Fibroblast of lung (primary cell): ENCODE measurements at places on chromosomes 6 and 20.

- no peak for DNase-seq
Measured at GRCh38 chr20:19074356-19074755, 138.1 kb upstream of the SLC24A3 start.

DNA sequence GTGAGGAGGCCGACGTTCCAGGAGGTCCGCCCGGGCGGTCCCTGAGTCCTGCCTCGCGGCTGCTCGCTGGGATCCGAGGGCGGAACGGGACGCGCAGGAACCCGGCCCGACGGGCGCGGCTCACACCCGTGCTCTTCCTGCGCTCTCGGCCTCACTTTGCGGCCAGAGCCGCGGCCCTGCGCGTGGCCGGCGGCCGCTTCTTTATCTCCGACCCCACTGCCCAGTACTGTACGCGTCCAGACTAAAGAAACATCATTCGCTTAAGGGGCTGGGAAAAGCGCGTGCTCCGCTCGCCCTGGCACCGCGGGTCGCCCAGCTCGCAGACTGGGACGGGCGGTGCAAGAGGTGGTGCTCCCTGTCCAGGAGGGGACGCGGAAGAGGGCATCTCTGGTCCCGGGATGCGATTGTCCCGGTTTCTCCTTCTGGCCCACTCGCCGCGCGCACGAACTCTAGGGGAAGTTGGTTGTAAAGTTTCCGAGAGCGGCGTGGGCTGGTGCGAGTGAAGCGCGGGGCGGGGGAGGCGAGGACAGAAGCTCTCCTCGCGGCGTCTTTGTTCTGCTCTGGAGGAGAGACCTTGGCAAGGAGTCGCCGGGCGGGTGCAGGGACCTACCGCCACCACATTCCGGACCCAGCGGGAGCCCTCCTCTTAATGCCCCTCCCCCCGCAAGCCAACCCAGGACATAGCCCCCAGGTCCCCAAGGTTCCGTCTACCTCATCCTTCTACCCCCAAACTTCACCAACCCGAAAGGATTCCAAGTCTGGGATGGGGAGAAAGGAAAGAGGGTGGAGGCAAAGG lies 71.0 kb downstream of the SOX4 start:
- peak; percentile 47 for DNase-seq

DNA sequence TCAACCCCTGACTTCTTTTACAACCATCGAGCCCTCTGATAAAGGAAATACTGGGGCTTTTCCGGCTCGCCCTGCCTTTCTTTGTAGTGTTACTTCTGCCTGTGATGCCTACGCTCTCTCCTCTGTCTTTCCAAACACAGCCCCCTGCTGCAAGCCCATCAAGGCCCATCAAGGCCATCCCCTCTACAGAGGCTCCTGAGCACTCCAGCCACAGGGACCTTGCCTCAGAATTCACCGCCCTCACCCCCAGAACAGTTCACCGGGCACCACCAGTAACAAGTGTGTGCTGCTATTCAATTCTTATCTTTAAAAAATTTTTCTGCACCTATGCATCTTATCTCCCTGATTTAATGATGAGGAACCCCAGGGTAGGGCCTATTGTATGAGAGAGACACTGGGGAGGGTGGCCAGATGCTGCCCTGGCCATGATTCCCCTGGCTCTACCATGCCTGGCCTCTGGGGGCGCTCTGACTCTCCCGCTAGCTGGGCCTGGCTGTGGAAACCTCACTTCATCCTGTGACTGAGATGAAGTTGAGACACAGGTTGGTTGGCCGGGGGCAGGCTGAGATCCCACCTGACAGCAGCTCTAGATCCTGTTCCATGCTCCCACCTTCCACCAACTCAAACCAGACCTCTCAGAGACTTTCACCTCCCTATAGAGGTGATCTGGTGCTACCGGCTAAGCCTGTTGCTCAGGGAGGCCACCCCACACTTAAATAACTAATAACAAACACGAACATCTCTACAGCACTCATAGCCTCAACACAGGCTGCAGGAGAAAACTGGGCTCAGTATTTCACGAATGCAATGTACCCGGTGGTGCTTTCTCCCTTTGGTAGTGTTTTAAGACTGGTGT lies 19.2 kb upstream of the GLP1R start:
- no peak for DNase-seq

GRCh38 chr6:82038631-82039030 lies 208.9 kb downstream of the IBTK start:
- no peak for DNase-seq

GRCh38 chr6:111581957-111582356 lies 23.7 kb downstream of the TRAF3IP2 start:
- DNase-seq = no peak

DNA sequence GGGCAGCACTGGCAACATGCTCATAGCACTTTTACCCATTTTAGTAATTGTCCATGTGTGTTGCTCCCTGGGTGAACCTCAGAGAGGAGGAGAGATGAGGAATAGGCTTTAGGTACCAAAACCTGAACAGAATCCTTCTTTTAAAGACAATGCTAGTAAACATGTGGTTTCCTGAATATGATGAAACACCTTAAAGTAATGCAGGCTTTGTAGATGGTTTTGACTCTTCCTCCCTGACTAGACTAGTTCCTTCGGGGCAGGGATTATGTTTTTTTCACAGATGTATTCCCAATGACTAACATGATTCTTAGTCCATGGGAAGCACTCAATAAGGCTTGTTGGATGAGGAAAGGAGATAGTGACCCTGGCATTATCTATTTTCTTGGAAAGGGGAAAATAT lies 367.6 kb upstream of the JAG1 start:
- peak; percentile 41 for DNase-seq

GRCh38 chr20:18316166-18316565 lies 27.8 kb downstream of the ZNF133 start:
- DNase-seq = no peak

DNA sequence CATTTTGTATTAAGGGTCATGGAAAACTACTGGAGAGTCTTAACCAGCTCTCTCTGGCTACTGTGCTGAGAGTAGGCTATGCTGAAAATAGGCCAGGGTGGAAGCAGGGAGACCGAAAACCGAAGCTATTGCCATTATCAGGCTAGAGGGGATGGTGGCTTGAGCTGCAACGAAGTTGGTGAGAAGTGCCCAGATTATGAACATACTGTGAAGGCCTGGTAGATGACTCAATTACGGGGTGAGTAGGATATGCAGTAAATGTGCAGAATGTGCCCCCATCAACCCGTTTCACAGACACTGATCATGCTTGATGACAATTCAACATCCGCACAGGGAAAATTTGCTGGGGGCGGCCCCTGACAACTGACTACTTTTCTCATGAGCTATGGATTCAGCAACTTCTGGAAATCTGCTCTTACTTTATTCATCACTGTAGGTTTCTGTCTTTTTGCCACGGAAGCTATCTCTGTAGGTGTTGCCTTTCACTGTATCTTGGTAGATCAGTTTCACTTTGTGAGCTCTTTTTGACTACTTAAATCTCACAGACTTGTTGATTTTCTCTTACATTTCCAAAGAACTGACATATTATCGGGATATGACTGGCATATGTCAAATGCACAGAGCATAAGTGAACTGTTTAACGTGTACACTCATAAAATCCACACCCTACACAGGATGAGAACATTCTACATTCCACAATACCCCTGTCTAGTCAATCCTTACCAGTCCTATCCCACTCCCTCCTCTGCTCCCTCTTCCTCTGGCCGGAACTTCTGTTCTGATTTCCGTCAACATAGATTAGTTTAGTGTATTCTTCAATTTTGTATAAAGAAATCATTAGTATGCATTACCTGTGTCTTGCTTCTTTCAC lies 15.5 kb upstream of the MEP1A start:
- no peak for DNase-seq

DNA sequence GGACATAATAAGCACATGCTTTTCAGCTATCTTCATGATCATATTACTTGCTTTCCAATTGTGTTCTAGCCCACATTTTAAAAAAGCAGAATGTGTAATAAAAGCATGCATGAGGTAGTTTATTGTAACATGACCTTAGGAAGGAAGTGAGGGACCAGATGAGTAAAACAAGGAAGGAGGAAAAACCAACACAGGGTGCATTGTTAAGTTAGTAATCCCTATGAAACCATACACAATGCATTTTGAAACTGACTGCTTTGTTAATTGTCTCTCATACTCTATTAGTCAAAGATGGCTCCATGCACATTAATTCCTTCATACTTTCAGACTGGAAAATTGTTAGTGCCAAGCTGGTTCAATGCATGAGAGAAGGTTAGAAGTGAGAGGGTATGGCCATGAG lies 37.7 kb upstream of the CENPW start:
- DNase-seq = peak; percentile 1

DNA sequence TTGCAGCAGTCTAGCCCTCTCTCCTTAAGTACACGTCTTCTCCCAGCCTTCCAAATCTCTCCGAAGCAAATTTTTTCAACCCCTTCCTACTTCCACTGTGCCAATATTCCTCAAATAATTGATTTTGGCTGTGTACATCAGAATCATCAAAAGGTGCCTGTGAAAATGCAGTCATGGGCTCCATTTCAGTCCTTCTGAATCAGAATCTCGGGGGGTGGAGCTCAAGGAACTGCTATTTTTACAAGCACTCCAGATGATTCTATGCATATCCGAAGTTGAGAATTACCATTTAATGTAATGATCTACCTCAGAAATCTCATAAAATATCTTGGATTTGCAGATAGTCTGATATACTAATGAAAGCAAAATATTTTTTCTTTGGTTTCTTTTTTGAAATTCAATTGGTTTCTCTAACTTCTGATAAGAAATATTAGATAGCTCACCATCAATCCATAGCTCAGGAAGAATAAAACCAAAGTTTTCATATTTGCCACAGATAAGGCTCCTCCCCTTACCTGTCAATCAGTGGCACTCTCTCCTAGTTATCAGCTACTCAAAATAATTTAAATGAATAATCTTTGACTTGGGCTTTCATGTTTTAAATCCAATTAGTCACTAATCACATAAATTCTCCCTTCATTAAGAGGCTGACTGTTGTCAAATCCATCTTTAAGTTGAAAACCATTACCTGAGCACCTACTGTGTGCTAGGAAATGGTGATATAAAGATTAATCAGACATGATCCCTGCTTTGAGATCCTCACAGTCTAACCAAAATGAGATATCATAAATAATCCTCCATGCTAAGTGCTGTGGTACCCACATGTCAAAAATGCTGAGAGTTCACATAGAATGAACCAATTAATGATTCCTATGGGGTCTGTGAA lies 36.4 kb upstream of the STXBP5 start:
- DNase-seq = peak; percentile 10

DNA sequence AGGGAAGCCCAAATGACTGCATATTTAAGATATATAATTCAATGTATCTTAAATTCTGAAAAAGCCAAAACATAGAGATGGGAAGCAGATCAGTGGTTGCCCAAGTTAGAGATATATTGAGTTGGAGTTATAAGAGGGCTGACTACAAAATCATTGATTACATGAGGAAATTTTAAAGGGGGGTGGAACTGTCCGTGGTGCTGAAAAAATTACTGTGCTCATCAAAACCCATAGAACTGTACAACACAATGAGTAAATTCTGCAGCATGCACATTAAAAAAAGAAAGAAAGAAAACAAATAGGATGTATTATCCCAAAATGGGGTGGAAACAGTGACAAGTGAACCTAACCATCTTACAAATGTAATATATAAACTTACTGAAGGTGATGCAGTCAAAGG lies 100.9 kb downstream of the FUT9 start:
- DNase-seq = no peak

DNA sequence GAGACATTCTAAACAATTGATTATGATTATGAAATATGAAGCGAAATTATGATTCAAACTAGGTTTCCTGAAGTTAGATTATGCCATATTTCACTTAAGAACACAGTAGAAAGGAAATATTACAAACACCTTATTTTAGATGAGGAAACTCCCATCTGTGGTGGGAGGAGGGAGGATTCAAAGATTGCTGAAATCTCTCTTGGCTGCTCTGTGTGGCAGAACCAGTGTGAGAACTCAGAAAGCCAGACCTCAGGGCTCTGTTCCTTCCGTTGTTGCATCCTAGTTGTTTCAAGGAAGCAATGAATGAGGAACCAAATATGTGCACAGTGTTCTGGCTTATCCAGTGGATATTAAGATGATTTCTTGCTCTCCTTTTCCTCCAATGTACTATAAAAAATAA lies 2.1 kb downstream of the TAAR5 start:
- no peak for DNase-seq

DNA sequence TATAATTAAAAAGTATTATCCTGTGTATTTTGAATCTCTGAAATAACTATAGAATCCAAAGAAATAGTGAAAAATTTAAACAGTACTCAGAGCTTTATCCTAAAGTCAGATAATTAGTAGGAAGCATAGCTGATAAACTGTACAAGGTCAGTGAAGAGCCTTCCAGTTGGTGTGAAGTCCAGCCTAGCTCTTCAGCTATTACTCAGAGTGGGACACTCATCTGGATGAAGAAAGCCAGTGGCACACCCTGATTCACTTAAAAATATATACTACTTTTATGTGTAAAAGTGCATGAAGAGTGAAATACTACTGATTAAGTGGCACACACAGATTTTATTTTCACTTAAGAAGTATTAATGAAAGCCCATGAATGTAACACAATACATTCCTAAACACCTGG lies 3.1 kb downstream of the IFNGR1 start:
- DNase-seq = no peak

GRCh38 chr6:124517339-124517738 lies 444.9 kb upstream of the RNF217 start:
- no peak for DNase-seq

- DNase-seq = no peak
Measured at GRCh38 chr6:72595812-72596211, 26.1 kb upstream of the KCNQ5 start.

DNA sequence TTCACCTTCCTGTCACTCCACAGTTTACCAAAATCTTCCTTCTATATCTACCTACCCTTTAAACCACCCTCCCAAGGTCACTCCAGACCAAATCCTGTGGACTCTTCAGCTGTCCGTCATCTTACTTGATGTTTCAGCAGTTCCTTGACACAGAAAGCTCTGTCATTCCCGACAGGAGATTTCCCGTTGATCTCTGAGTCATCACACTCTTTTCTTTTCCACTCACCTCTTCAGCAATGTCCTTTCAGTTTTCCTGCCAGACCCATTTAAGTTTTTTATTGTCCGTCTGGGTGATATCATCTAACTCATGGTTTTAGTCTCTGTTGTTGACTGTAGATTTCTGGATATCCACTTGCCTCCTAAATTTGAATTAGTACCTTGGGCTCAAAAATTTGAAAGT lies 69.9 kb upstream of the SCGN start:
- DNase-seq = no peak

DNA sequence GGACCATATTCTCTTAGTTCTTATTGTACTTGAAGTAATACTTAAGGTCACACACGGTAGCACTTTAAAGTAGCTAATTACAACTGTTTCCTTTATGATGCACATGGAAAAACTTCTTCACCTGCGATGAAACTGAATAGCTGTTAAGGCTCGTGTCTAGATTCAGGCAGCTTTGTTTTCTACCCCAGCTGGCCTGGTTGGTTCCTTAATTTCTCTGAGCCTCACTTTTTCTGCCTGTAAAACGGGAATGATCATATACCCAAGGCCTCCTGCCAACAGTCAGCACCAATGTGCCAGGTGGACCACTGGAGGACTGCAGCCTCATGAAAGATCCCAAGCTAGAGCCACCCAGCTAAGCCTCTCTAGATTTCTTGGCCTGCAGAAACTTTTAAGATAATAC lies 35.0 kb downstream of the EDN3 start:
- no peak for DNase-seq
